ENCODE measurements at places on chromosomes 13 and 19.

GRCh38 chr19:53102756-53103233, 427 bp downstream of the ZNF160 start:
- peak overlapping the region; percentile 80 for H3K27ac ChIP-seq
- no peaks in the 10 kb centered on the region for H3K27me3 ChIP-seq
- H3K36me3 ChIP-seq, result peaks cover 5% of the 10 kb centered on the region
- H3K4me3 ChIP-seq, result peak overlapping the region; percentile 85
- peaks cover 18% of the 10 kb centered on the region for H3K4me1 ChIP-seq
- DNase-seq, result peak; percentile 4

DNA sequence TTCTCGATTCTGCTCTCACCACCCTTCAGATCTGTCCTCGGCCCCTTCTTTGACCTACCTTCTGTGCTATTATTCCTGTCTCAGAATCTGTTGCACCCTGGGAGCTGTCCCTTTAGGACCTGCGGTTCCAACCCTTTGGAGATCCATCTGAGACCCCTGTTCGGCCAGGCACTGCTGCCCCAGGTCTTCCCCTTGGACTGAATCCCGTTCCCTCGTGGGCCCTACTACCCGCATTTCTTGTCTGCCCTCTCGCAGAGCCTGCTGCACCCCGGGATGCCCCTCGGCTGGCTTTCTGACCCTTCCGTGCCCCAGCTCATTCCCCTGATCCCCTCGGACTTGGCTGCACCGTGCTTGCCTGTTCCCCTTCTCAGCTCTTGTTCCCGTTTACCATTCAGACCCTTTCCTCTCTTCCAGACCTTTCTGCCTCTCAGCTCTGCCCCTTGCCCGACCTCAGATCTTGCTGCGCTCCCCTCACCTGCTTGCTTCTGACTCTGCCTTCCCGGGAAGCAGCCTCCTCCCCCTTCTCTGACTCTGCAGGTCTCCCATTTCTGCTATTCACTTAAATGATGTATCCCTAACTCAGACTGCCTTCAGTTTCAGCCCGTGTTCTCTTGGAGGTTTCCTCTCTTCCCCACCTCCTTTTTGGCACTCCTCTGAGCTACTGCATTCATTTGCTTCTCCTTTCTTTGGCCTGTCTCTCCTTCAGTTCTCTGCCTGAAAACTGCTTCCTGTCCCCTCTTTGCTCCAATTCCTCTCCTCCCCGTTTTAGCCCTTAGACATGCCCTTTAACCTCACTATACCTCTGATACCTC, 1.1 kb downstream of the ARHGAP35 start:
- DNase-seq, result no peak
- H3K4me3 ChIP-seq, result peak overlapping the region; percentile 64
- no peaks in the 10 kb centered on the region for H3K27me3 ChIP-seq
- peak overlapping the region; percentile 39 for H3K27ac ChIP-seq
- H3K36me3 ChIP-seq, result no peaks in the 10 kb centered on the region
- peaks cover 31% of the 10 kb centered on the region for H3K4me1 ChIP-seq

DNA sequence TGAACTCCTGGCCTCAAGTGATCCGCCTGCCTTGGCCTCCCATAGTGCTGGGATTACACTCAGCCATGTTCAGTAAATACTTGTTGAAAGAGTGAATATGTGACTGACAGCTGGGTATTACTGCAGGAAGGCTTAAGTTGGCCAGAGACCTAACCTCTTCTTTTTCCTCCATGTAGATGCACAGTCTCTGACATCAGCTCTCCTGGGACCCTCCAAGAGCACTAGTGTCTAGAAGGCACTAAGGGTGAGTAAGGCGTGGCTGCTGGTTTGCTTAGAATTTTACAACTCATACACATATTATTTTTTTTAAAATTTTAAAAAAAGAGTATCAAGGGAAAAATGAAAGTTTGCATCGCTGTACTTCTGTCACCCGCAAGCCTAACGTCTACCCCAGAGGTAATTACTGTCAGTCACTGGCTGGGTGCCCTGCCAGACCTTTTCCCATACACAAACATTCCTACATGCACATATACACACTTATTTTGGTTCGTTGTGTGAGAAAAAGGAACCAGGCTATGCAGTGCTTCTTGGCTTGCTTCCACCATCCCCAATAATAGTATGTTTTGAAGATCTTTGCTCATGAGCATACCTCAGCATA, 122.0 kb downstream of the SIPA1L3 start:
- DNase-seq, result no peak
- H3K27me3 ChIP-seq, result no peaks in the 10 kb centered on the region
- H3K4me1 ChIP-seq, result no peaks in the 10 kb centered on the region
- no peaks in the 10 kb centered on the region for H3K36me3 ChIP-seq
- no peak overlapping the region for H3K4me3 ChIP-seq

GRCh38 chr19:18390065-18390907, 4.3 kb downstream of the GDF15 start:
- peaks cover 14% of the 10 kb centered on the region for H3K27me3 ChIP-seq
- H3K4me3 ChIP-seq, result no peak overlapping the region
- no peak overlapping the region for H3K27ac ChIP-seq
- H3K4me1 ChIP-seq, result peaks cover 9% of the 10 kb centered on the region

GRCh38 chr13:106675311-106675710, 107.4 kb upstream of the ARGLU1 start:
- no peaks in the 10 kb centered on the region for H3K36me3 ChIP-seq
- no peak overlapping the region for H3K4me3 ChIP-seq
- no peak for DNase-seq
- no peaks in the 10 kb centered on the region for H3K27me3 ChIP-seq
- H3K27ac ChIP-seq, result no peak overlapping the region

- H3K27ac ChIP-seq, result no peak overlapping the region
- H3K27me3 ChIP-seq, result no peaks in the 10 kb centered on the region
- no peaks in the 10 kb centered on the region for H3K4me1 ChIP-seq
- no peak overlapping the region for H3K4me3 ChIP-seq
- no peak for DNase-seq
These were observed 2.0 kb upstream of the GPR32 start for GRCh38 chr19:50768277-50768676.

- no peaks in the 10 kb centered on the region for H3K4me1 ChIP-seq
- H3K27me3 ChIP-seq, result no peaks in the 10 kb centered on the region
- DNase-seq, result no peak
These were observed 427.0 kb downstream of the UQCRFS1 start for GRCh38 chr19:28785971-28786370.

GRCh38 chr13:27578121-27579030, 42.0 kb downstream of the LNX2 start:
- no peak overlapping the region for H3K27ac ChIP-seq
- H3K27me3 ChIP-seq, result no peaks in the 10 kb centered on the region
- no peaks in the 10 kb centered on the region for H3K36me3 ChIP-seq

- no peaks in the 10 kb centered on the region for H3K4me1 ChIP-seq
- H3K27ac ChIP-seq, result no peak overlapping the region
- no peaks in the 10 kb centered on the region for H3K27me3 ChIP-seq
- no peak for DNase-seq
- peaks cover 13% of the 10 kb centered on the region for H3K36me3 ChIP-seq
These were observed 180.6 kb downstream of the KDM4B start for GRCh38 chr19:5149508-5149907.

- no peaks in the 10 kb centered on the region for H3K36me3 ChIP-seq
- H3K27me3 ChIP-seq, result no peaks in the 10 kb centered on the region
- no peak overlapping the region for H3K27ac ChIP-seq
- H3K4me1 ChIP-seq, result no peaks in the 10 kb centered on the region
- no peak overlapping the region for H3K4me3 ChIP-seq
These were observed 5.1 kb upstream of the USP12 start for GRCh38 chr13:27176470-27177410.

- peak overlapping the region; percentile 66 for H3K27ac ChIP-seq
- H3K4me3 ChIP-seq, result peak overlapping the region; percentile 77
- no peak for DNase-seq
- H3K4me1 ChIP-seq, result peaks cover 22% of the 10 kb centered on the region
- no peaks in the 10 kb centered on the region for H3K27me3 ChIP-seq
These were observed 11.3 kb upstream of the ZBTB7A start for GRCh38 chr19:4077800-4078684.

DNA sequence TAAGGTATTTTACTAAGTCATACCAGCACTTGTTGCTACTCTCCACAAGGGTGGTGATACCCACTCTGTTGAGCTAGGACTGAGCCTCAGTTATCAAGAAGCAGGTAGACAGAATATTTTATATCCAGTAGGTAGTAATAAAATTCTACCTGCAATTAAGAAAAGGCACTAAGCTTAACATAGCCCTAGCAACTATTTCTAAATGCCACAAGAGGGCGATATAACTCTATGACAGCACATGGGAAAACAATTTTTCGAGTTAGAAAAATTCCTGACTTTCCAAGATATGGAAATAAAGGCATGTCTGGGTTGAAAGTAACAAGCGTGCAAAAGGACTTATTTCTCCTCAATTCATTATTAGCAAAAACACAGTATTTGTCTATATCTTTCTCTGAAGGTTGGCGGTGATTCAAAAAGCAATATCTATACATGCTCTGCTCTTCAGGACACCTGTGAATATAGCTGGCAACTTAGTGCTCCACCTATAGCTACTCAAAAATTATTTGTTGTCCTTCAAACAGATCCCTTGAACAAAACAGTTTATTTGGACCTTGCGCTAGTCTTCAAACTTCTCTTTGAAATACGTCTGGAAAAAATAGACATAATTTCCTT, 14.7 kb downstream of the CCDC169 start:
- H3K27me3 ChIP-seq, result peaks cover 4% of the 10 kb centered on the region
- H3K4me3 ChIP-seq, result no peak overlapping the region
- no peaks in the 10 kb centered on the region for H3K36me3 ChIP-seq
- H3K4me1 ChIP-seq, result no peaks in the 10 kb centered on the region
- no peak overlapping the region for H3K27ac ChIP-seq

DNA sequence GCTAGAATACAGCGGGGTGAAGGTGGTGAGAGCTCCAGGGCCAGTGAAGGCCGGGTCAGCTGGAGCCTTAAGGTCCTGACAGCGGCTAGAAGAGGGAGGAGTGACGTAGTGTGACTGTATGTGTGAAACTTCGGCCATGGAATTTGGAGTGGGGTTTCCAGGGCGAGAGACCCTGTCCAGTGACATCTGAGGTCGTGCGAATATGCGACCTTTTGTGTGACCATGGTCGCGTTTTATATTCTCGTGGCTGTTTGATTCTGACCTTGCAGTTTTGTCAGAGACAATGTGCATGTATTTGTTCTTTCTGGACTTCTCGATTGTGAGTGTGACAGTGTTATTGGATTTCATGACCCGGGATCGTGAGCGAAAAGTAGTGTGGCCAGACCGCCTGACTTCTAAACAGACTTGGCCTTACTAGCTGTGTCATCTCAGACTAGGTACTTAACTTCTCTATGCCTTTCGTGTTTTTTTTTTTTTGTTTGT, 405 bp upstream of the ZNF569 start:
- H3K36me3 ChIP-seq, result peaks cover 17% of the 10 kb centered on the region
- H3K27ac ChIP-seq, result peak overlapping the region; percentile 75
- H3K4me3 ChIP-seq, result peak overlapping the region; percentile 74
- peaks cover 5% of the 10 kb centered on the region for H3K4me1 ChIP-seq

DNA sequence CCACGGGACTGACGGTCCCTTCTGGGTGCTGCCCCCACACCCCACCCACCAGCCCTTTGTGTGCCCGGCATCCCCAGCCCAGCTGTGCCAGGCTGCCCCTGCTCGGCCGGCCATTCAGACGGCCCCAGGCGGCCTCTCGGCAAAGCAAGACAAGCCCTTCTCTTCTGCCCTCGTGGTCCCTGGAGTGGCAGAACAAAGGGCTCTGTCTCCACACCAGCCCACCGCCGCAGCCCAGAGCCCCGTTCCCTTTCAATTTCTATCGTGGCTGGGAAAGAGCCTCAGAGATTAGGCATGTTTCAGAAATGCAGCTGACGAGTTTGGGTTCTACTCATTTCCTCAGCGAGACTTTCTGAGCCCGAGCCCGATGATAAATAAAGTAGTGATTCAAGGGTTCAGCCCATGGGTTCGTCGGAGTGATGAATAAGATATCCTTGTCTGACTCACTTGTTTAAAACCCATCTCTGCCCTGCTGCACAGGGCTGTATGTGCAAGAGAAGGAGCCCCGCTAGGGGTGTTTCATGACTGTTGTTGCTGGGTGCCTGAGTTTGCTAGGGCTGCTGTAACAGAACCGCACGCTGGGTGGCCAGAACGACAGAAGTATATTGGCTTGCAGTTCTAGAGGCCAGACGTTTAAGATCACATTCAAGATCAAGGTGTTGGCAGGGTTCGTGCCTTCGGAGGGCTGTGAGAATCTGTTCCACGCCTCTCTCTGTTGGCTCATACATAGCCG, 4.3 kb downstream of the MYO9B start:
- peak overlapping the region; percentile 48 for H3K27ac ChIP-seq
- DNase-seq, result peak; percentile 40
- H3K4me3 ChIP-seq, result peak overlapping the region; percentile 41
- H3K27me3 ChIP-seq, result no peaks in the 10 kb centered on the region

DNA sequence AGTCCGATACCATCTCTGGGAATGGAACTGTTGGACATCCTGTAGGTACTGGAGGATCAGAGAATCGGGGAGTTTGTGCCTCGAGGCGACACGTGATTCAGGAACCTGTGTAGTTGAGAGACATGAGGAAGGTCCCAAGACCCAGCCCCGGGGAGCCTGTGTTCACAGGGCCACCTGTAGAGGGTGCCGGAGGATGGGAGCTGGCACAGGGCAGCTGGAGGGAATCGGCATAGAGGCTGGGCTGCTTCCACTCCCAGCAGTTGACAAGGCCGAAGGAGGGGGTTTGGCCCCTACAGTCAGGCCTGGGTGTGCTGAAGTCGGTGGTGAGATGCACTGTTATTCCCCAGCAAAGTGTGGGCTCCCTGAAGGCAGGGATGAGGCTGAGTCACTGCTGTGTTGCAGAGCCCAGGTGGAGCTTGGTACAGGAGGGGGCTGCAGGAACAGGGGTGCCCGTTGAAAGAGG, 2.5 kb upstream of the ISYNA1 start:
- no peaks in the 10 kb centered on the region for H3K27me3 ChIP-seq
- peak; percentile 26 for DNase-seq
- H3K27ac ChIP-seq, result no peak overlapping the region
- no peak overlapping the region for H3K4me3 ChIP-seq
- peaks cover 24% of the 10 kb centered on the region for H3K4me1 ChIP-seq

GRCh38 chr13:112776354-112776753, 86.5 kb downstream of the ATP11A start:
- H3K27me3 ChIP-seq, result no peaks in the 10 kb centered on the region
- H3K27ac ChIP-seq, result no peak overlapping the region
- no peaks in the 10 kb centered on the region for H3K36me3 ChIP-seq
- no peaks in the 10 kb centered on the region for H3K4me1 ChIP-seq

DNA sequence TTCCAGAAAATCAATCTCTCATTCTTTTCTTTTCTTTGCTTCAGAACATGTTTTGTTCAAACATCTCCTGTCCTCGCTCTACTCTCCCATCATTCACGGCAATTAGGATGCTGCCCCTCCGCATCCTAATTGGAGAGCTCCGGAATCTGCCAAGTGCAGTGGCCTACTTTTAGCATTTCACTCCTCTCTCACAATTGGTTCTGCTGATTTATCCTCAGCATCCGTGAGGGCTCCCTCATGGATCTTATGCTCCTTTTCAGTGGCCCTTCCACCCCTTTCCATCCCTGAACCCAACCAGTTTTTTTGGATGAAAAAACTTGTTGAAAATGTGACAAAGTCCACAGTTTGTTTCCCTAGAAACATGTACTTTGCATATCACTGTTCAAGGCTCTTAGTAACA, 22.4 kb downstream of the AMER2 start:
- H3K4me3 ChIP-seq, result no peak overlapping the region
- no peaks in the 10 kb centered on the region for H3K4me1 ChIP-seq
- no peaks in the 10 kb centered on the region for H3K36me3 ChIP-seq
- DNase-seq, result no peak

- H3K27ac ChIP-seq, result no peak overlapping the region
- DNase-seq, result no peak
- no peaks in the 10 kb centered on the region for H3K36me3 ChIP-seq
These were observed 29.0 kb downstream of the FLT3 start for GRCh38 chr13:28071424-28071823.

- peak; percentile 13 for DNase-seq
- H3K4me3 ChIP-seq, result no peak overlapping the region
- H3K27me3 ChIP-seq, result no peaks in the 10 kb centered on the region
These were observed 102.2 kb upstream of the PEG3 start for GRCh38 chr19:56942756-56943155.
